ENCODE measurements at places on chromosomes 6 and 20.

GRCh38 chr6:5003604-5004372 lies at the start of gene RPP40:
Gene RPP40 (minus strand): TSS chr6:5004037. CDS start chr6:5004002, 35 bp downstream.
- DNase-seq, result peak; percentile 94

GRCh38 chr6:159212525-159213280 lies 43.5 kb downstream of the FNDC1 start:
- DNase-seq, result no peak

GRCh38 chr6:167711211-167711610 lies 115.5 kb upstream of the AFDN start:
- DNase-seq, result no peak

DNA sequence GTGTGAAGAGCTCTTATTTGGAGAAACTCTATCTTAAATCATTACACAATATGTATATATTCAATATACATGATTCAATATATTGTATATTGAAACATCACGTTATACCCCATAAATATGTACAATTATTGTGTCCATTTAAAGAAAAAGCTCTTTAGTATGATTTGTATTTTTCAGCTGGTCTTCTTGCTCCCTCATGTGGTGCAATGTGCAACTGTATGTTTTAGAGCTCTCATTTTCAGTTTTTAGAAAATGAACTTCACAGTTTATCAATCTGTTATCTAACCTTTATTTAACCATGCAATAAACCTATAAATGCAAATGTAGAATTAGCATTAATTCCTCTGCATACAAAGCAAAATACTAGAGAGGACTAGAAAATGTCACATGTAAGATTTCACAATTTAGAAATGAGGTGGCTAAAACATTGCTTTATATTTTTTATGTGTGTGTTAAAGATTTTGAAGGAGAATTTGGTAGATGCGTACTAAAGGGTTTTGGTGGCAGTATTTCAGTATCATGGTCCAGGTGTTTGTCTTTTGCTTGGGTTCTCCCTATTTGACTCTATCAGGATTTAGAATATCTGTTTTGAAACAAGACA lies 167.1 kb downstream of the PHF3 start:
- no peak for DNase-seq

DNA sequence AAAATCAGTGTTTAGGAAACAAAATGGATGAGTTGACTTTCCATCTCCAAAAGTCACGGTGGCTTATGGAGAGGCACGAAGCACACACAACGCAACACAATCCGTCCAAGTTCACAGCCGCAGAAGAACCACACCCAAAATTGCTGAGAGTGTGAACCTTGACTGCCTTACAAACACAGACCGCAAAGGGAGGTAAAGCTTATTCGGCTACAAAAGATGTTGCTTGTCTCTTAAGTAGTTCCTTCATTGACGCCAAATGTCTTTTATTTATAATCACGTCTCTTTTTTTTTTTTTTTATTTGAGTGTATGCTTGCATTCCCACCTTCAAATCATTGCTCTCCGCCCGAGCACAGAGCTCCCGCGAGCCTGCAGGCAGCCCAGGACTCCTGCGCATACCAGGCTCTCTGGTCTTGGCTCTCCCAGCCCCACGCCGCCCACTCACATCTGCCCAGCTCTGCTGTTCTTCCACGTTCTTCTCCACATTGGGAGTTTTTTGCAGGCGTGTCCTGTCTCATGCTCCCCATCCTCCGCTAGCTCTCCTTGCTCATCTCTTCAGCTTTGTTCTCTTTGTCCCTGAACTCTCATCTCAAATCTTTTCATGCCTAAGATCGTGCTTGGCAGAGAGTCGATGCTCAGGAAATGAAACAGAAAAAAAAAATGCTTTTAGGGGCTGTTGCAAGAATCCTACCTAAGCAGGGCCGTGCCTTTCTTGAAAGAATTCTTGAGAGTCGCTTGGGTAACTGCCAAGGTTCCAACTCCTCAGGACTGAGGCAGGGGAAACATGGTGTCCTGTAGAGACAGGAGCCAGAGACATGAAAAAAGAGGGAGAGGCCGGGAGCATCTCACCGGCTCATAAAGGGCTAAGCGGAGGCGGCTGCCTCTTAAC lies 25.8 kb downstream of the LY86 start:
- no peak for DNase-seq

- no peak for DNase-seq
Measured at GRCh38 chr6:147000545-147001488, 203.4 kb upstream of the STXBP5 start.

GRCh38 chr6:41150671-41151070 lies 3.5 kb downstream of the TREML1 start:
- DNase-seq, result no peak

GRCh38 chr20:36541227-36541767 lies at the start of gene MYL9:
Gene MYL9 (plus strand): TSS chr20:36541519. CDS start chr20:36544885, 3,366 bp downstream.
- peak; percentile 34 for DNase-seq

DNA sequence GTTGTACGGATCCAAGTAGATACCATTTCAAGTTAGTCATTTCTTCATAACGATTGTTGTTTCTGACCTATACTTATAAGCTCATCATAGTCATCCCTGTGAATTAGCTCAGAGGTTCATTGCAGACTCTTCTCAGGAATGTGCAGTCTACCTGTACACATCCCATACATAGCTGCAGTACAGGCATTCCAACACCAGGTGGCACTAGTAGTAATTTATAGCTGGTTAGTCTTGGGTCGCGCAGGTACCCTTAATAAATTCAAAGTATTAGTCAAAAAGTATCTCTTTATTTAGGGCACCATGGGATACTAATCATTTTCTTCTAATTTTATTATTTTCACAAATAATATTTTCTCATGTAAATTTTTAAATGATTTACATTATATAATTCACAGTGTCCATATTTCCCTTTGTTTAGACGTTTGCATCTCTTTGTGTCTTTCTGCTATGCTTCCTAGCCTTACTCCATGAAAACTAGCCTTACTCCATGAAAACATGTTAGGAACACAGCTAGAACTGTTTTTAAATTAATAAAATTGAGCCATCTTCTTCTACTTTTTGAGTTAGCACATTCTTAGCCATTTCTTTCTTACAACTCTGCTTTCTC lies 128.6 kb upstream of the FAM83B start:
- DNase-seq, result no peak

DNA sequence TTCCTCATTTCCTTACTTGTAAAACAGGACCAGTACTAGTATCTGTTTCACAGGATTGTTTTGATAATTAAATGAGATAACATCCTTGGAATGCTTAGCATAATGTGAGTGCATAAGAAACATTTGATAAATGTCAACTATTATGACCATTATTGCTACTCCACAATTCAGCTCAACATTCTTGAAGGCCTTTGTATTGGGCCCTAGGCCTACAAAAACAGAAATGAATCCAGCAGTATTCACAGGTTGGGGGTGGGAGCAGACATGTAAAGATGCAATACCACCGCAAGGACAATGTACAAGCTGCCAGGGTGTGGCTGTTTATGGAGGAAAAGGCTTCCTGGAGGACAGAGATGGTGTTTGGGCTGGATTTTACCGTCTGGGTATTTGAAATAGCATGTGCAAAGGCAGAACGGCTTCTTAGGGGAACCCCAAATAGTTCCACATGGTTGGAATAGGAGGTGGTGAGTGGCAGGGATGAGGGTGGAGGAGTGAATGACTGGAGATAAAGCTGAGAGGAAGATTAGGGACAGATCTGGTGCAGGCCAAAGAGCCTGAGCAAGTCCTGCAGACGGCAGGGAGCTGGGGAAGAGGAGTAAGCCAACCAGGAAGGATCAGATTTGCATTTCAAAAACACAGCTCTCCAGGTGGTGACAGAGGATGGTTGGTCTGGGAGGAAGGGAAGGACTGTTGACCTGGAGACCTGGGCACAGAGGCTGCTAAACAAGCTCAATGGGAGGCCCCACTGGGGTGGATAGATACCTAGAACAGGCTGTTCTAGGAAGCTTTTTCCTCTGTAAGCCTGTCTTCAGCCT lies 57.0 kb upstream of the EPB41L1 start:
- DNase-seq, result no peak

DNA sequence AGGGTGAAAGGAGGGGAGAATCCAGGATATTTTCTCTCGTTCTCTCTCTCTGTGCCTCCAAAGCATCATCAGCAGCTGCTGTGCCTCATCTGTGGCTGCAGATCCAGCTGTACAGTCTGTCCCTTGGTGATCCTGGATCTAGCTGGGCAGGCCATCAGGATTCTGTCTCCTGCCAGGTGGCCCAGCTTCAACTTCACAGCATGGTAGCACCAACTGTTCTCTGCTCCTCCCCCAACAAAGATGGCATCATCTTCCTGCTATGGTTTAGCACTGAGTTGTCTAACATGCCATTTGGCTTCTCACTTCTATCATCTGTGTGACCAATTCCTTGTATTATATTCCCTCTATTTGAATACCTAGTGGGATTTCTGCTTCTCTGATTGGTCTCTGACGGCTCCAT lies 28.6 kb upstream of the ARFGEF2 start:
- DNase-seq, result no peak

- DNase-seq, result no peak
Measured at GRCh38 chr6:127463056-127463455, 3.9 kb upstream of the KIAA0408 start.

Measured in GOT3 (cell line).